ENCODE measurements at places on chromosomes 7 and 10. TPM values are rescaled to one million over a fixed set of nuclear protein-coding genes. Genes with fewer than 3 reads are reported as not detected.

FANK1 gene
- 0.73 TPM for total RNA-seq

- no peak overlapping the region for H3K27ac ChIP-seq
- H3K27me3 ChIP-seq = no peaks in the 10 kb centered on the region
- no peak overlapping the region for H3K4me3 ChIP-seq
- no peak for DNase-seq
- H3K36me3 ChIP-seq = no peaks in the 10 kb centered on the region
- no peaks in the 10 kb centered on the region for H3K4me1 ChIP-seq
Observed at GRCh38 chr10:123398180-123398591, 244.0 kb downstream of the BUB3 start.

DNA sequence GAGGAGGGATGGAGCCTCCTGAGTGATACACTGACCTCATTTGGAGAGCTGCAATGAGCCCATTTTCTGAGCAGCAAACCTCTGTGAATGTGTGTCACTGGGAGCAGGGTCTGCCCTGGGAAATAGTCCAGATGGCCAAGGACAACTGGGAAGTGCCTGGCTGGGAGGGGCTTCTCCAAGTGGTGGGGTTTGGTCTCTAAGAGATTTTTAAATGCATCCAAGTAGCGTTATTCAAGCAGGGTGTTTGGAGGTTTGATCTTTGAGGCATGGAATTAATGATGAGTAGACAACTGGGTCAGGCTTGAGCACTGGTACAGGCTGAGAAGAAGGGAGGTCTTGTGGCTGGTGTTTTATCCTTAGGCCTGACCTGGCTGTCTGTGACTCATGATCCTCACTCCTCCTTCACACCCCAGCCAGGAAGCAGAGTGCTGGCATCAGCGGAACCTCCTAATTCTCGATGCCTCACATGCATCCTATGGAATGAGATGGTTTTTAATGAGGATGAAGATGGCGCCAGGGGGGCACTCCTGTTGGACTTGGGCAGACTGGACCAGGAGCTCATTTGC is 3.3 kb downstream of the GOLGA7B start:
- no peak overlapping the region for H3K27ac ChIP-seq
- DNase-seq = no peak
- peaks cover 25% of the 10 kb centered on the region for H3K4me1 ChIP-seq
- H3K36me3 ChIP-seq = no peaks in the 10 kb centered on the region
- no peaks in the 10 kb centered on the region for H3K27me3 ChIP-seq

- no peak overlapping the region for H3K27ac ChIP-seq
- no peaks in the 10 kb centered on the region for H3K27me3 ChIP-seq
- H3K4me1 ChIP-seq = 0 out of 2 replicates have a peak, but pooled peaks cover 4% of the 10 kb centered on the region
Observed at GRCh38 chr7:112336936-112337576, 113.2 kb upstream of the IFRD1 start.

DNA sequence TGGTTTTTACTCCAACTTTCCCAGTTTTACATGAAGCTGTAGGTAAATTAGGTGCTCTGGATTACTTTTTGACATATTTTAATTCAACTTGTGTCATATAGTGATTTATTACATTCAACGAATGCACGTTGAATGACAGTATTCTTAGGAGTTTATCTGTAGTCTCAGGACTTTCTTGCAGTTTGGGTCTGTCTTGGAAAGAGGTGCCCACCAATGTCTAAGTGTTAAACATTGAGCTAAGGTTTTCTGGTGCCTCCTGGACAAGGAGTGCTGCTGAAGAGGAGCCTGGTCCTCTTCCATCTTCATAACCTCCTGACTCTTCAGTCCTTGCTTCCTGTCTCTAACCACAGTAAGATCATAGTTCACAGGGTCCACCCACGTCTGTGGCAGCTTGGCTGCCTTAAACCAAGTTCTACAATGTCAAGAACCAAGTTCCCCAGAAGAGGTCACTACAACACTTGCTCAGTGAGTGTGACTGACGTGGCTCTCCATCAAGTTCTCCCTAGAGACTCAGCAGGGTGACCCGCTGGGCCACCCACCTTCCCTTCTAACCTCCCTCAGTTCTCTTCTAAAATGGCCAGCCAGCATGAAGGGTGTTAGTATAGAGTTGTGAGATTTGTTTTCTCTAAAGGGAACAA is 6.1 kb downstream of the NPY start:
- H3K27me3 ChIP-seq = no peaks in the 10 kb centered on the region
- H3K4me3 ChIP-seq = no peak overlapping the region
- H3K27ac ChIP-seq = no peak overlapping the region
- DNase-seq = peak; percentile 66
- H3K36me3 ChIP-seq = no peaks in the 10 kb centered on the region

RBM28 gene
- total RNA-seq = 71.4 TPM

- H3K36me3 ChIP-seq = no peaks in the 10 kb centered on the region
- no peak overlapping the region for H3K27ac ChIP-seq
- H3K27me3 ChIP-seq = no peaks in the 10 kb centered on the region
- H3K4me3 ChIP-seq = no peak overlapping the region
- H3K4me1 ChIP-seq = no peaks in the 10 kb centered on the region
Observed at GRCh38 chr7:148540041-148540738, 50.4 kb upstream of the C7orf33 start.

DNA sequence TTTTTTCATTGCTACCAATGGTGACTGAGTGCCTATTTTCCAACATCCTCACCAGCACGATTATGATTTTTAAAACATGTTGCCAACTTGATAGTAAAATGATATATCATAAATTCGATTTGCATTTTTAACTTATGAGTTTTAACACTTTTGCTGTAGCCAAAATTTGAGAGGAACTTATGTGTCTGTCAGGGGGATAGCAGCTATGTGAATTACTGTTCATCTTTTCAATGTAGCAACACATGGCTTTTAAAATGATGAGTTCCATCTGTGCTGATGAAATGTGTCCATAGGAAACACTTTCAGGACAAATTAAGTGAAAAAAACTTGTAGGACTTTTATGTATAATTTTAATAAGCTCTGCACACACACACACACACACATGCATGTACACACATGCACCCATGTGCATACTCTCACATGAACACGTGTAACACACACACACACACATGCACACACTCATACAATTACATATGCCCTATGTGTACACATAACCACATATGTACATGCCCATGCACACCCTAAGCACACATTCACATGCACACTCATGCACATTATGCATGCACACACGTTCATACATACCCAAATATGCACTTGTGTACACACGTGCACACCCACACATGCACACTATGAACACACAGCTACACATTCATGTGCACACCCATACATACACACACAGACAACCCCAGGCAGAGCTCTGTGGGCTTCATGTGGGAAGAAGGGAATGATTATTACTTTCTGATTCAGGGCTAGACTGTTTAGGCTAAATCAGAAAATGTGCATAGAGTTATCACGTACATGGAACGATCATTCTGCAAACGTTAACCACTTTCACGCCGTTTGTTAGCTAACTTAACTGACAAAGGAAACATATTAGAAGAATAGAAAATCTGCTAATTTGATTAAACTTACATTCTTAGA is 68.9 kb downstream of the C10orf143 start:
- H3K27ac ChIP-seq = no peak overlapping the region
- DNase-seq = peak; percentile 15
- no peaks in the 10 kb centered on the region for H3K36me3 ChIP-seq
- H3K27me3 ChIP-seq = no peaks in the 10 kb centered on the region
- no peaks in the 10 kb centered on the region for H3K4me1 ChIP-seq

DNA sequence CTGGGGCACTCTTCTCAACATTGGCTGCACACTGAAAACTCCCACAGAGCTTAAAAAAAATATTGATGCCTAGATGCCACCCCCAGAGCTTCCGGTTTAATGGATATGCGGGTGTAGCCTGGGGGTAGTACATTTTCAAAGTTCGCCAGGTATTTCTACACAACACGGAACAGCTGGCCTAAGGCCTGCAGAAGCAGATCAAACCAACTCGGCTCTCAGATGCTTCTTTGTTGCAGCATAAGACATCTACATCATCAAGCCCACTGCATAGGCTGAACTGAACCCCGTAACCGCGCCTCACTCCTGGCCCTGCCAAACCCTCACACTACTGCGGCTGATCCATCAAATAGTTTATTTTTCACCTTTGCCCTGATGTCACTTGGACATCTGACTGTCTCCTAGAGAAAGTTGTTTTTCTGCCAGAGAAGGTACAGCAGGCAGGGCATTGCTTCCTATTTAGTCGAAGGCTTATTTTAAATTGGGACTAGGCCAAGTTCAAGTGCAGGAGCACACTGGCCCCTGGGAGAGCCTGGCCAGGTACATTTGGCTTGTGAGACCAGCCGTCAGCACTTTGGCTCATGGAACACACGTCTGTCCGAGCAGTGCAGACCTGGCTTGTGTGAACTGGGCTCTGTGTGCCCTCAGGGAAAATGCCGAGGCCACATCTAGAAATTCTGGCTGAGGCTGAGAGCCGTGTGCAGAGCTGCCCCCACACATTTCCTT is 113.3 kb downstream of the TACC2 start:
- H3K36me3 ChIP-seq = no peaks in the 10 kb centered on the region
- H3K27me3 ChIP-seq = no peaks in the 10 kb centered on the region
- DNase-seq = no peak
- no peak overlapping the region for H3K4me3 ChIP-seq
- H3K27ac ChIP-seq = peak overlapping the region; percentile 96

ANK3 gene
- total RNA-seq = 52.3 TPM

GRCh38 chr10:103595933-103596726 is 102.6 kb downstream of the NEURL1 start:
- no peaks in the 10 kb centered on the region for H3K4me1 ChIP-seq
- DNase-seq = no peak
- no peak overlapping the region for H3K27ac ChIP-seq
- no peaks in the 10 kb centered on the region for H3K36me3 ChIP-seq
- no peak overlapping the region for H3K4me3 ChIP-seq
- no peaks in the 10 kb centered on the region for H3K27me3 ChIP-seq

- no peaks in the 10 kb centered on the region for H3K27me3 ChIP-seq
- DNase-seq = no peak
- H3K36me3 ChIP-seq = no peaks in the 10 kb centered on the region
- H3K4me3 ChIP-seq = peak overlapping the region; percentile 50
- H3K4me1 ChIP-seq = no peaks in the 10 kb centered on the region
Observed at GRCh38 chr10:110672580-110672919, 28.4 kb downstream of the RBM20 start.

- H3K36me3 ChIP-seq = peaks cover 1% of the 10 kb centered on the region
- H3K27ac ChIP-seq = no peak overlapping the region
- H3K27me3 ChIP-seq = no peaks in the 10 kb centered on the region
- H3K4me3 ChIP-seq = no peak overlapping the region
Observed at GRCh38 chr10:32000937-32001336, 55.3 kb downstream of the KIF5B start.

DNA sequence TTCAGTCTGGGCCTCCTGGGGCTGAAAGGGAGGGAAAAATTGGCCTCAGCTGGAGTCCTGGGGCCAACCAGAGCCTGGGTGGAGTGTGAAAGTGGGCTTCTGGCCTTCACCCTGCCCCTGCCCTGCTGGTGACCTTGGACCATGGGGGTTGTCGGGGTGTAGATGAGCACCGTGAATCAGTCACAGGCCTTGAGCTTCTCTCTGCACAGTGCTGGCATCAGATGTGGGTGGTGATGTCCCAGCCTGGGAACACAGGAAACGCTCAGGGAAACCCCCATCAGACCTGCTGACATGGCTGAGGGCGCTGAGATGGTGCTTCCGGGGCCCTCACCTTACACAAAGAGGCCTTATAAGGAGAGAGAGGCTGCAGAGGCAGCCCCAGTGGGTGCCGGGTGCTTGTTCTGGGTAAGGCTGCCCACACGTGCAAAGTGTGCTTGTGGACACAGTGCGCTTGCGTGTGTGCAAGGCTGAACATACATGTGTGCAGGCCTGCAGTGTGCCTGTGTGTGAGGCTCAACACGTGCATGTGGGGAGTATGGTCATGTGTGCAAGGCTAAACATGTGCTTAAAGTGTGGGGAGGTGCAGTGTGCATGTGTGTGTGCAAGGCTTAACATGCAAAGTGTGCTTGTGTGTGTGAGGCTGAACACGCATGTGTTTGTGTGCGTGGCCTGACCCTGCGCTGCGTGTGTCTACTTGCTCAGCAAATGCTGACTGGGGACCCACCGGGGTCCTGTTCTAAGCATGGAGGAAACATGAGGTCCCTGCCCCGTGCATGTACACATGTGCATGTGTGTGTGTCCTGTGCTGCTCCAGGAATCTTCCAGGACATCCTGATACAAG is 6.5 kb downstream of the ARPC1B start:
- H3K36me3 ChIP-seq = no peaks in the 10 kb centered on the region
- DNase-seq = no peak
- H3K27ac ChIP-seq = no peak overlapping the region
- no peak overlapping the region for H3K4me3 ChIP-seq

ABCB4 gene
- 0.18 TPM for total RNA-seq

DNA sequence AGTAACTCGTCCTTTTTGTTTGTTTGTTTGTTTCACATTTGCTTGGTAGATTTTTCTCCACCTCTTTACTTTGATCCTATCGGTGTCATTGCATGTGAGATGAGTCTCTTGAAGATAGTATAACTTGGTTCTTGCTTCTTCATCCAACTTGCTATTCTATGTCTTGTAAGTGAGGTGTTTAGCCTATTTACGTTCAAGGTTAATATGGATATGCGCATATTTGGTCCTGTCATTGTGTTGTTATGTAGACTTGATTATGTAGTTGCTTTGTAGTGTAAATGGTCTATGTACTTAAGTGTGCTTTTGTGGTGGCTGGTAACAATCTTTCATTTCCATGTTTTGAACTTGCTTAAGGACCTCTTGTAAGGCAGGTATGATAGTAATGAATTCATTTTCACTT is 192.8 kb upstream of the MAGI2 start:
- no peaks in the 10 kb centered on the region for H3K36me3 ChIP-seq
- no peak for DNase-seq
- H3K27me3 ChIP-seq = no peaks in the 10 kb centered on the region
- no peaks in the 10 kb centered on the region for H3K4me1 ChIP-seq

TLX1 gene
- total RNA-seq = 2.3 TPM

- no peak overlapping the region for H3K27ac ChIP-seq
- H3K36me3 ChIP-seq = no peaks in the 10 kb centered on the region
- H3K4me3 ChIP-seq = no peak overlapping the region
- DNase-seq = no peak
Observed at GRCh38 chr10:25455980-25456567, 281.3 kb downstream of the GPR158 start.

PIK3AP1 gene
- 2.4 TPM for total RNA-seq

DNA sequence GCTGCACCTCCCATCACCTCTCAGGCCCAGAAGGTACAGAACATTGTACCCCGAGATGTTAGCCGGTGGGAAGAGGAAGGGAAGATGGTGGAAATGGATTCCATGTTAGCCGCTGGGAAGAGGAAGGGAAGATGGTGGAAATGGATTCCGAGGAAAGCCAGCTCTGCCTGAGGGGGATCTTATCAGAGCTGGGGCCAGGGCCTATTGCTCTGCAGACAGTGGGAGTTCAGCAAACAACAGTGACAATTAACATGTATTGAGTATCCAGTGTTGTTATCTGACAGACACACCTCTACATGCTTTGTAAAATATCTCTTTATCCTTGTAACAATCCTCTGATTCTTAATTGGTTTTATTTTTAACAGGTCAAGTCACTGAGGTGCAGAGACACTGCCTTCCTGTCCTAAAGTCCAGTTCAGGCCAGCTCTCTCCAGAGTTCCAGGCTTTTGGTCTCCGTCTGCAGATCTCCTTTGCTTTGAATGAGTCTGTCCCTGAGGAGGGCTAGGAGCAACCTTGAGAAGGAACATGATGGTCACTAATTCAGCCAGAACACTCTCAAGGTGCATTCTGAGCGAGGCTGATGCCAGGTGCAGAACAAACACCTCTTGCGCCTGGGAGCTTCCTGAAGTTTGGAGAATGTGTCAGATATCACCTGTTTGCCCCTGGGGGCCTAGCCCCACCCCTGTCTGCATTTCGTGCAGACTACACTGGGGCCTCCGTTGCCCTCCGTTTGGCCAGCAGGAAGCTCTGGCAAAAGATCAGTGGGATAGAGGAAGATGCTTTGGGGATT is 82.4 kb upstream of the PODXL start:
- peaks cover 72% of the 10 kb centered on the region for H3K4me1 ChIP-seq
- peak; percentile 75 for DNase-seq
- H3K27me3 ChIP-seq = no peaks in the 10 kb centered on the region

GRCh38 chr10:132880128-132880981 is 62.0 kb downstream of the CFAP46 start:
- peaks cover 2% of the 10 kb centered on the region for H3K27me3 ChIP-seq
- no peaks in the 10 kb centered on the region for H3K36me3 ChIP-seq
- H3K4me1 ChIP-seq = no peaks in the 10 kb centered on the region

SEMA3A gene
- total RNA-seq = 55.4 TPM

Data from Caco-2 (cell line).